ENCODE measurements at places on chromosomes 7 and 10.
A peak's percentile ranks its signal among the peaks of the same experiment; 100 is the strongest.

- no peak for DNase-seq
Measured at GRCh38 chr10:89663144-89663543, 18.1 kb upstream of the PANK1 start.

DNA sequence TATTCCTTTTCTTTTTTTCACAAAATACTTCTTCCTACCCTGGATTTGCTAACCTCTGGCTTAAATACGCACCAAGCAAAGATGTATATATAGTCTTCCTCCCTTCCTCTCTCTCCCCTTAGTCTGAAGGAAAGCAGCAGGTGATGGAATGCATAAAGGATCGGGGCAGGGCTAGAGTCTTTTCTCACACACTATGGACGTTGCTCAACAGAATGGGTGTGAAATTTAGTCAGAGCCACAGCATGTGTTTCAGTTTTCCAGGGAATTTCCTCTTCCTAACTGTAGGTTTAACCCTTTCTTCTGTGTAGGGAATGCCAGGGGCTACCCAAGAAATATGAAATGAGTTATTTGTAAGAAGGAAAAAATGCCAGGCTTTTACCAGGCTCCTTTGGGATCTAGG lies 71.4 kb upstream of the NFKB2 start:
- DNase-seq: no peak

GRCh38 chr10:98135222-98135899 lies 904 bp downstream of the R3HCC1L start:
- peak; percentile 2 for DNase-seq

- DNase-seq: no peak
Measured at GRCh38 chr7:51471210-51471980, 154.8 kb upstream of the COBL start.

DNA sequence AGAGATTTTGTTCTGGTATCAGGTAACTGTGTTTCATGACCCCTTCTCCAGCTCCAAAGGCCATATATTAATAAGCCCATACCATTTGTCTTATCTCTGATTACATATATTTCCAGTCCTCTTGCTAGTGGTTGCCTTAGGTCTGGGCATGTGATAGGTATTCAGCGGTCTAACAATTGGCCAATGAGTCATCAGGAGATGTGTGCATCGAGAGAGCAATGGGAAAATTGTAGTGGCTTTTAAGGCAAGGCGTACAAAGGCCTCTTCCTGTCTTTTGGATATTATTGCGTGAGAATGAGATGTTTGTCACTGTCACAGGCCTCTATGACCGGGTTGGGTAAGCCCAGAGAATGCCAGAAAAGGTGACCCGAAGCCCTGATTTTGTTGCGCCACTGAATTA lies 38.6 kb upstream of the SFRP5 start:
- peak; percentile 59 for DNase-seq

DNA sequence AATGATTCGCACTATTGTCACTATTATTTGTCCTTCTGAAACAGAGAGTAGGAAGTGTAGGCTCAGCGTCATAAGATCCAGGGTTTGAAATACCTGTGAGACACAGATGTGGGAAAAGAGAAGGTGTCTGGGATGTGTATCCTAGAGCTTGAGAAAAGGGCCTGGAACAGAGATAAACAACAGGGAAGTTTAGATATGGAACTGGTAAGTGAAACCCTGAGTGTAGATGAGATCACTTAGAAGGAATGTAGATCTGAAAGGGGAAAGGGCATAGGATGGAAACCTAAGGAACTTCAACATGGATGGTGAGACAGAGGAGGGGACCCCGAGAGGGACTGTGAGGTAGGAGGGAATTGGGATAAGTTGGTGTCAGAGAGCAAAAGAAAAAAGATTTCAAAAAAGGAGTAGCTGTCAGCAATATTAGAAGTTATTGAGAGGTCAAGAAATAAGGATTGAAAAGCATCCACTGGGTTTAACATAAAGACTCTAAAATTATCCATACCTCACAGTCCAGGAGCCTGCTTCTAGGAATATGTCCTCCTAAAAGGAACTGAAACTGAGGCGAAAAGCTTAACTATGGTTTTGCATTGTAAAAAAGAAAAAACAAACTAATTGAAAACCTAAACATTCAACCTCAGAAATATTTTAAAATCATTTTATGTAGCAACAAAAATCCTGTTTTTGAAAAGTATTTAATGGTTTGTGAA lies 119.2 kb upstream of the NPVF start:
- no peak for DNase-seq

DNA sequence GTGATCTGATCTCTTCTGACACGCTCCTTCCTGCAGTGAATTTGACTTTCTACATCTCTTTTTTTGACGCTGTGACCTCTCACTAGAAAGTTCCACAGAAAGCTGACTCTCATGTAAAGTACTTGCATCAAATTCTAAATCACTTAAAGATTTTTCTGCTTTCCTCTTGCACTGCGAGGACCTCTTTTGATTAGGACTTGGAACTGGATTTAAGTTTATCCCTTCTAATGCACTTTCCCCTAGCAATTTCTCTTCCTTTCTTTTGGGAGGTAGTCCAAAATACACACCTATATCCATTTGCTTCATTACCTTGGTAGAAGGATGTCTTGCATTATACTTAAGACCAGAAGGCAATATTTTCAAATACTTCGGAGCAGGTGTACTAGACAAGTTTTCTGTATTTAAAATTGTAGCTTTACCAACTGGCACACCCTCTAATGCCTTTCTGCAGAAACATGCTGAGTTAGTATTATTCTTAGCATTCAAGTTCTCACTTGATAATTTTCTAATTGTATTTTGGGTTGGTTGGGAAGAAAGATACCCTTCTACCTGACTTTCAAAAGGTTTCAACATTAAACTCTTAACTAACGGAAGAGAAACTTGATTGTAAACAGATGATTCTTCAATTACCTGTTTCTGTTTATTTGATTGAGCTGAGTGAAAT lies 4.6 kb downstream of the DCLRE1A start:
- no peak for DNase-seq

- DNase-seq: no peak
Measured at GRCh38 chr10:21509341-21510240, 15.9 kb downstream of the SKIDA1 start.

- DNase-seq: no peak
Measured at GRCh38 chr7:101629171-101629570, at the start of gene MYL10. TSS of gene MYL10 (minus strand) at chr7:101629296. CDS start at chr7:101629118, 178 bp downstream.

DNA sequence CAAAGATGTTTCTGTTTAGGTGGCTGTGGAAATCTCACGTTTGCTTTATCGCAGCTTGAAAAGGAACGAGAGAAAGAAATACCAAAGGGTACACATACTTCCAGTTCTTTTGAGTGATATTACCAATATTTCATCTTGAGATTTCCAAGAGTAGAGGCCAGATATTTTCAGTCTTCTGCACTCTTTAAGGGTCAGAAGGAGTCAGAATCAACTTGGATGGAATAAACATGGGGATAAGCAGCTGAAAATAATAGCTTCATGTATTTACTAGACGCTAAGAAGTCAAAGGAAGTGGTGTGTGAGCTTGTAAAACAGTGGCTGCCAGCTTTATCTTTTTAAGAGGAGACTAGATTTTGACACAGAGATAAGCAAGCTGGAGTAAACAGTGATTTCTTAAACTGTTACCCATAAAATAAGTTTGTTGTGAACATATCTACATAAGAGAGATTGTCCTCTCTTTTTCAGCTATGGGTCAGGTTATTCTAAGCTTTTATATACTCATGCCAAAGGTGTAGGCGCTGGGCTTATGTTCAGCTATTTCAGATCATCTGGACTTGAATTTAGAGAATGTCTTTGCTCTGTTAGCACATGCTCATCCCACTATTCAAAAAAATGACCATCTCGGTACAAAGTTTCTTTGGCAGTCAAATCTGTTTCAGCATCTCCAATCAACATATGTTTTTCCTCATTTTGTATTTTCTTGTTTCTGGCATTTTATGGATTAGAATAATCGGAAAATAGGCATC lies 170.8 kb upstream of the TCF7L2 start:
- no peak for DNase-seq

DNA sequence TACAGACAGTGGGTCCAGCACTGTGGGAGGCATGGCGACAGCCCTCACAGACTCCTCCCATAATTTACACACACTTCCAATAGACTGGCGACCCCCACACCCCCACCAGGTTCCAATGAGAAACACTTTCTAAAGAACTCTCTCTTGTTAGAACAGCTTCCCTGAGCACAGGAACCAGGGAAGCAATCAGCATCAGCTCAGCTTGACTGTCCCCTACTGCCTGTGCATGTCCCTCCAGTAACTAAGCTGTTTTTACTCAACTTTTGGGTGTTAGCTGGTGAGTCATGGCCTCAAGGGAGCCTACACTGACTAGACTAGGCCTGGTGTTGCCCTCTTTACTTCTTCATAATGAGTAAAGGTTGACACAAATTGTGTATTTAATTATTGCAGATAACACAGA lies 32.6 kb upstream of the HERPUD2 start:
- DNase-seq: no peak

DNA sequence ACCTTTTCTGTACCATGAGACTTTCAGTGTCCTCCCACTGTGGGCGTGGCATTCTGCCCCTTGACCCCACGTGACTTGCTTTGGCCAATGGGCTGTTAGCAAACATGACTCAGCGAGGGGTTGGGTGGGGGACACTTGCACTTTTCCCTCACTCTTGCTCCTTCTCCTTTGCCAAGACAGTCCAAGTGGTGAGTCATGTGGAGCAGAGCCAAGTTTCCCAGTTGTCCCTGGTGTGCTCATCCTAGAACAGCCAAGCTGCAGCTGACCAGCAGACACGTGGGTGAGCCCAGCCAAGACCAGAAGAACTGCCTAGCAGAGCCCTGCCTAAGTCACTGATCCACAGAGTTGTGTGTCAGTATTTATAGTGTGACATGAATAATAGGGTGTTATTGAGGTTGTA lies 82.8 kb upstream of the CPXM2 start:
- DNase-seq: peak; percentile 36

DNA sequence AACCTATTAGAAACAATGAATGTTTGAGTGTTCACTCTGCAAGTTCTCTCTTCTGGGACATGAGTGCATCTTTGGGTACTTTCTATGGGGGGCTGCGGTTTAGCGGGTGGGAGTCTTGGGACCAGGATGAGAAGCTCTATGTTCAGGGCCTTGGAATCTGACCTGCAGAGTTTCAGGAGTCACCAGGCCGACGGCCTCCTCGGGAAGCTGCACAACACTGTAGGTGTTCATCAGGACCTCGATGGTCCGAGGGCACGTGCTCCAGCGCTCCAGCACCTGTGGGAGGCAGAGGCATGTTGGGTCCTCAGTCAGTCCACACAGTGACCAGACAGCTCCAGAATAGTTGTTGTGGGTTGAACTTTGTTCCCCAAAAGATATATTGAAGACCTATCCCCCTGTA lies 8.9 kb upstream of the GBX1 start:
- DNase-seq: no peak

DNA sequence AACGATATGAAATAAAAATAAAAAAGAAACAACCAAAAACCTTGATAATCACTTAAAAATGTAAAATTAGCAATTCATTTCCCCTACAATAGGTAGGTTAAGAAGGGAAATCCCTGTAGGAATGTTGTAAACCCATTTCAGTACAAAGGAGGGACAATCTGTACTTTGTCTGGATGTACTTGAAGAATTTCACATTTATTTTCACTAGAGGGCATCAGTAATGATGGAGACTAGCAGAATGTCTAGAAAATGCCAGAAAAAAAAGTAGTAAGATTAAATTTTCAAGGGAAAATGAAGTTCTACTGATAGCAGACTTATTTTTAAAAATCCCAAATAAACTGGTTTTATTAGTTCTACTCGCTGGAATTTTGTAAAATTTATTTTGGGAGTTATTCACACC lies 209.0 kb upstream of the FZD1 start:
- no peak for DNase-seq

GRCh38 chr7:106069471-106070200 lies 42.5 kb downstream of the SYPL1 start:
- no peak for DNase-seq

Data from astrocyte (in vitro differentiated cells and primary cell).